ENCODE measurements at places on chromosomes 12 and 14. TPM values are rescaled to one million over a fixed set of nuclear protein-coding genes. Genes with fewer than 3 reads are reported as not detected.

The C12orf50 gene
- not detected for total RNA-seq

The TOMM20L gene
- total RNA-seq = not detected

The MYF6 gene
- 0.19 TPM for total RNA-seq

The TAS2R8 gene
- not detected for total RNA-seq

The PPM1H gene
- 2.2 TPM for total RNA-seq

The PTGR2 gene
- total RNA-seq = 10.0 TPM

The HOXC10 gene
- 23.8 TPM for total RNA-seq

The BCL2L14 gene
- not detected for total RNA-seq

Measured in lower leg skin (tissue), 4 donors.